ENCODE measurements at places on chromosomes 4 and X. TPM values are rescaled to one million over a fixed set of nuclear protein-coding genes. Genes with fewer than 3 reads are reported as not detected.

Gene MAGEB2
- 0.16 TPM for total RNA-seq

Gene PLAC1
- total RNA-seq, result not detected

Gene AFAP1
- total RNA-seq, result 26.3 TPM

Gene SPANXB1
- not detected for total RNA-seq
